Thymus (tissue), 14 donors: ENCODE measurements at places on chromosomes 3 and 15. TPM values are rescaled to one million over a fixed set of nuclear protein-coding genes. Genes with fewer than 3 reads are reported as not detected.

DNA sequence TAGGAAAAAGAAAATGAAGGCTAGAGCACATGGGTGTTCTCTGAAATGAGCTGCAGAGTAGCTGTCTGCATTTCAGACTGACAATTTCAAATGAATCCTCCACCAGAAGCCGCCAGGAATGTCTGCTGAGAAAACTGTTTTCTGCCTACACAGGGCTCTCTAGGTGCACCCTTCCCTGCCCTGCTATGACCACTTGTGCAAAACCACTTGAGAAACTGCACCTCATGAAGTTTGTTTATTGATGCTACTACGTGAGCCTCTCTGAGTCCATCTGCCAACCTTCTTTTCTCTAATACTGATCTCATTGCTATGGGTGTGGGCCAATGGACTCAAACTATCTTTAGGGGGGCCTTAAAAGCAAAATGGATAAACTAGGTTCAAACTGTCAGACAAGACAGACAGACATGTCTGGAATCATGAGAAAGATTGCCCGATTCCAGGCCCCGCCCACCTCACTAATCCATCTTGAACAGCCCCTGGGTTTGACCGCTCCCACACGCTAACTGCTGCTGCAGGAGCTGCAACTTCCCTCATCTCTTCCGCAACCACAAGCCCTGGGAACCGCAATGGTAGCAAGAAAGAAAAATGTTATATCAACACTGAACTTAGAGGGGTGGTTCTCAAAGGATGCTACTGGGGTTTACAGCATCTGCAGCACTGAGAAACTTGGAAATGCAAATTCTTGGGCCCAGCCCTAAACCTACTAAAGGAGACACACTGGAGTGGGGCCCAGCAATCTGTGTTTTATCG lies 9.0 kb upstream of the CD47 start:
- H3K4me1 ChIP-seq = peaks cover 27% of the 10 kb centered on the region
- peak overlapping the region; percentile 40 for H3K27ac ChIP-seq
- DNase-seq = no peak
- H3K27me3 ChIP-seq = no peaks in the 10 kb centered on the region

GRCh38 chr3:12583280-12583679 lies 26.4 kb downstream of the MKRN2 start:
- no peaks in the 10 kb centered on the region for H3K27me3 ChIP-seq
- no peak overlapping the region for H3K4me3 ChIP-seq
- H3K27ac ChIP-seq = no peak overlapping the region
- no peak for DNase-seq

- peaks cover 19% of the 10 kb centered on the region for H3K27me3 ChIP-seq
- no peaks in the 10 kb centered on the region for H3K36me3 ChIP-seq
- no peak for DNase-seq
- H3K27ac ChIP-seq = no peak overlapping the region
- no peak overlapping the region for H3K4me3 ChIP-seq
Observed at GRCh38 chr15:79037848-79038247, 52.7 kb downstream of the RASGRF1 start.

GRCh38 chr3:47578691-47579632 lies at the start of gene CSPG5:
TSS of gene CSPG5 (minus strand) at chr3:47578865. CDS start at chr3:47578693, 172 bp downstream.
- H3K4me1 ChIP-seq = peaks cover 6% of the 10 kb centered on the region
- peaks cover 72% of the 10 kb centered on the region for H3K27me3 ChIP-seq
- no peak within 1 kb of the TSS for H3K4me3 ChIP-seq
- H3K27ac ChIP-seq = no peak within 1 kb of the TSS

- H3K36me3 ChIP-seq = no peaks in the 10 kb centered on the region
- H3K27me3 ChIP-seq = no peaks in the 10 kb centered on the region
- H3K4me1 ChIP-seq = peaks cover 21% of the 10 kb centered on the region
- H3K27ac ChIP-seq = no peak overlapping the region
Observed at GRCh38 chr15:90851940-90852339, 16.4 kb upstream of the FURIN start.

DNA sequence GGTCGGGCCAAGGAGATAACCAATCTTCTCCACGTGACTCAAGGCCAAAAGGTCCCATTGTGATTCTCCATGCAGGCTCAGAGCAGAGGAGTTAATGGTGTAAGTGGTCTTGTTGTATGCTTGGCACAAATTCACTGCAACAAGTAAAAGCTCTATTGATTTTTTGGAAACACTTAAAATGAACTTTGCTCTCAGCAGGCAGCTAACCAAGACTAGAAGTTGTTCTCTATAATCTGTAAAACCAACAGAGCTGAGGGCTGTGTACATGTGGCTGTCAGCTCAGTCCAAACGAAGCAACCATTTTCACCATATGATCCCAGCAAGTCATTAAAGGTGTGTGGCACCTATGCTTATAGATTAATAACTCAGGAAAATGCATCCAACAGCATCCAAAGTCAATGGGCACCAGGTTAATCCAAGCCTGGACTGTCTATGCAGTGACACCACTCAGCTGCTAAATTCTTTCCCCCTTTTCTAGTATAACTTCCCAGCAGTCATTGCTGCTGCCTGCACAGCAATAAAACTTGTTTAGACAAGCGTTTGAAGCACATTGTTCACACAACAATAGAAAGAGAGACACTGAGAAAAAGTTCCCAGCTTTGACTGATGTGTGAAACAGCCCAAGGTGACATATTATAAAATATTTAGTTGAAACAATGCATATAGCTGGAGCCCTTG lies 603.8 kb upstream of the ADAMTS9 start:
- no peak for DNase-seq
- no peaks in the 10 kb centered on the region for H3K27me3 ChIP-seq
- H3K4me1 ChIP-seq = no peaks in the 10 kb centered on the region
- no peak overlapping the region for H3K27ac ChIP-seq
- H3K4me3 ChIP-seq = no peak overlapping the region
- H3K36me3 ChIP-seq = no peaks in the 10 kb centered on the region

- H3K36me3 ChIP-seq = peaks cover 12% of the 10 kb centered on the region
- no peak overlapping the region for H3K4me3 ChIP-seq
- DNase-seq = no peak
Observed at GRCh38 chr15:101675015-101675414, 22.8 kb upstream of the TM2D3 start.

GRCh38 chr15:68419301-68420175 lies 12.4 kb downstream of the ITGA11 start:
- no peak for DNase-seq
- no peak overlapping the region for H3K27ac ChIP-seq
- no peaks in the 10 kb centered on the region for H3K27me3 ChIP-seq
- no peak overlapping the region for H3K4me3 ChIP-seq

- no peak overlapping the region for H3K27ac ChIP-seq
- no peaks in the 10 kb centered on the region for H3K4me1 ChIP-seq
- H3K27me3 ChIP-seq = no peaks in the 10 kb centered on the region
- no peak overlapping the region for H3K4me3 ChIP-seq
- H3K36me3 ChIP-seq = no peaks in the 10 kb centered on the region
Observed at GRCh38 chr3:713947-714620, 378.7 kb upstream of the CNTN6 start.

DNA sequence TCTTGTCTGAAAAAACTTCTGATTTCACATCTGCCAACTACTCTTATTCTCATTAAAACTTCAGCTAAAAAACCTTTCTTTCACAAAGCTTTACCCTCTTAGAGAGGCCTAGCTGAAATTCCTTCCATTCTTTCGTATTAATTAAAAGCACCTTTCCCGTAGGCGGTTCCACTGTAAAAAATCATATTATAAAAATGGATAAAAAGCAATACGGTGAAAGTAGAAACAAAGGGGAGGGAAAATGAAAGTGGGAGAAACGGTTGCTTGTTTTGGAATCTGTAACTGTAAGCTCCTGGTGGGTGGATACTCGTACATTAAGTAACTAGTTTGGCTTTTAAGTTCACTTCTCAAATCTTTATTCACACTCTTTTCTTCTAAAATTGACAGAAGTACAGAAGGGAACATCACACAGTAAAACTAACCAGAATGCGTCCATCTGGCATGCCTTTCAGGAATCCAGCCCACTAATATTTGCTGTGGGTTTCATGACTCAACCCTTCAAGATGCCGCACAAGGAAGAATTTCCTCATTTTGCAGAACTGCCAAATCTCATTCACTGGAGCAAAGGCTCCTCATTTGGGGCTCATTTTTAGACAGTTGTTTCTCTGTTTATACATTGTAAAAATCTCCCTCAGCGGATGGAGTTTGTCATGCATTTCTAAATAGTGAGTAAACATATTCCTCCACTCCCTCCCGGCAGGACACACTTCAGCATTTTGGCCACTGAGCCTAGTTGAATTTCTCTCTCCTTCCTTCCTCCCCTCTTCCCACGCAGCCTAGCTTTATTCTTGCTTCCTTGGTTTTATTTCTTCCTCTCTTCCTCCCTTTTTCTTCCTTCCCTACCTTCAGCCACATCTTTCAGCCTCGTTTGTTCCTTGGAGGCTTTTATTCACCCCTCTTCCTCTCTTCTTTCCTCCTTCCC lies 419.5 kb upstream of the NAALADL2 start:
- no peaks in the 10 kb centered on the region for H3K27me3 ChIP-seq
- peak overlapping the region; percentile 71 for H3K4me3 ChIP-seq
- H3K27ac ChIP-seq = peak overlapping the region; percentile 96
- H3K4me1 ChIP-seq = no peaks in the 10 kb centered on the region

GRCh38 chr15:100988857-100989256 lies 69.7 kb downstream of the LRRK1 start:
- H3K36me3 ChIP-seq = no peaks in the 10 kb centered on the region
- no peak overlapping the region for H3K4me3 ChIP-seq
- no peaks in the 10 kb centered on the region for H3K4me1 ChIP-seq
- no peak for DNase-seq
- H3K27ac ChIP-seq = no peak overlapping the region
- H3K27me3 ChIP-seq = no peaks in the 10 kb centered on the region

DNA sequence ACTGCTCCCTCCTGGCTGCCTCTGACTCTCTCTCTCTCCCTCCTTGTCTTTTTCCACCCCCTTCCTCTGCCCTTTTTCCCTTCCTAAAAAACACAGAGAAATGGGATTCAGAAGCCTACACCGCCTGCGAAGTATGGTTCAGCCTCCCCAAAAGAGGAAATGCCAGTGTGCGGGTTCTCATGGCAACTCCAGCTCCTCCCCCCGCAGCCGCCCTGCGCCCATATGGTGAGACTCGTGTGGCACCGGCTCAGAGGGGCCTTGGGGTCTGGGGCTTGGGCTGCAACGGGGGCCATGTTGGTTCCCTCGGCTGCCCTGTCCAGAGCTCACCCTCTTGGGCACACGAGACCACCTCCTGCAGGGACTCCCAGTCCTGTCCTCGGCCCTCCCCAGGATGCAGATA lies 23.6 kb upstream of the LINGO1 start:
- no peaks in the 10 kb centered on the region for H3K36me3 ChIP-seq
- no peaks in the 10 kb centered on the region for H3K27me3 ChIP-seq

GRCh38 chr15:38782156-38782555 lies 217.5 kb upstream of the RASGRP1 start:
- H3K4me3 ChIP-seq = no peak overlapping the region
- H3K27me3 ChIP-seq = no peaks in the 10 kb centered on the region
- no peak overlapping the region for H3K27ac ChIP-seq
- H3K36me3 ChIP-seq = no peaks in the 10 kb centered on the region

GRCh38 chr15:33492434-33493052 lies 181.8 kb downstream of the RYR3 start:
- DNase-seq = no peak
- H3K36me3 ChIP-seq = no peaks in the 10 kb centered on the region
- no peaks in the 10 kb centered on the region for H3K27me3 ChIP-seq

- no peak for DNase-seq
- H3K36me3 ChIP-seq = peaks cover 80% of the 10 kb centered on the region
- no peaks in the 10 kb centered on the region for H3K27me3 ChIP-seq
- H3K27ac ChIP-seq = no peak overlapping the region
- no peak overlapping the region for H3K4me3 ChIP-seq
Observed at GRCh38 chr3:112350018-112350810, 17.3 kb downstream of the CD200 start.

Gene SELENOT
- 141 TPM for total RNA-seq

Gene AHSG
- total RNA-seq = 0.33 TPM

Gene CFAP161
- 0.24 TPM for total RNA-seq

Gene FETUB
- 0.09 TPM for total RNA-seq

Gene CLDN16
- total RNA-seq = 0.52 TPM

Gene KLHL40
- 0.14 TPM for total RNA-seq

Gene KNG1
- total RNA-seq = 0.14 TPM

Gene LSAMP
- total RNA-seq = 1.5 TPM

Gene OSTN
- total RNA-seq = under 0.01 TPM

Gene PPARG
- total RNA-seq = 4.3 TPM
